ENCODE measurements at places on chromosomes 2 and 18.

GRCh38 chr2:170711774-170712652 is 3.1 kb upstream of the SP5 start:
- peak; percentile 33 for DNase-seq

DNA sequence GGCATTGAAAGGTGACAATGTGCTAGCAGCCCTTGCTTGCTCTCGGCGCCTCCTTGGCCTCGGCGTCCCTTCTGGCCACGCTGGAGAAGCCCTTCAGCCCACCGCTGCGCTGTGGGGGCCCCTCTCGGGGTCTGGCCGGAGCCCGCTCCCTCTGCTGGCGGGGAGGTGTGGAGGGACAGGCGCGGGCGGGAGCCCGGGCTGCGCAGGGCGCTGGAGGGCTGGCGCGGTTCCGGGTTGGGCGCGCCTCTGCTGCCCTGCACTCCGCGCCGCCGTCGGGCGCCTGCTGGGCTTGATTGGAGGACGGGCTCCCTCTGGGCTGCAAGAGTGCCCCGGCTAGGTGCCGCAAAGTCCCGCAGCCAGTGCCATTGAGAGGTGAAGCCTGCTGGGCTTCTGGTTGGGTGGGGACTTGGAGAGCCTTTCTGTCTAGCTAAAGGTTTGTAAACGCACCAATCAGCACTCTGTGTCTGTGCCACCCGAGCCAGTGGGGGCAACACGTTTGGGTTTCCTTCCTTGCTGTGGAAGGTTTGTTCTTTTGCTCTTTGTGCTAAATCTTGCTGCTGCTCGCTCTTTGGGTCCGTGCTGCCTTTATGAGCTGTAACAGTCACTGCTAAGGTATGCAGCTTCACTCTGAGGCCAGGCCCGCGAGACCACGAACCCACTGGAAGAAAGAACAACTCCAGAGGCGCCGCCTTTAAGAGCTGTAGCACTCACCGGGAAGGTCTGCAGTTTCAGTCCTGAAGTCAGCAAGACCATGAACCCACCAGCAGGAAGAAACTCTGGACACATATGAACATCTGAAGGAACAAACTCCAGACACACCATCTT is 14.8 kb upstream of the IMP4 start:
- DNase-seq, result no peak

DNA sequence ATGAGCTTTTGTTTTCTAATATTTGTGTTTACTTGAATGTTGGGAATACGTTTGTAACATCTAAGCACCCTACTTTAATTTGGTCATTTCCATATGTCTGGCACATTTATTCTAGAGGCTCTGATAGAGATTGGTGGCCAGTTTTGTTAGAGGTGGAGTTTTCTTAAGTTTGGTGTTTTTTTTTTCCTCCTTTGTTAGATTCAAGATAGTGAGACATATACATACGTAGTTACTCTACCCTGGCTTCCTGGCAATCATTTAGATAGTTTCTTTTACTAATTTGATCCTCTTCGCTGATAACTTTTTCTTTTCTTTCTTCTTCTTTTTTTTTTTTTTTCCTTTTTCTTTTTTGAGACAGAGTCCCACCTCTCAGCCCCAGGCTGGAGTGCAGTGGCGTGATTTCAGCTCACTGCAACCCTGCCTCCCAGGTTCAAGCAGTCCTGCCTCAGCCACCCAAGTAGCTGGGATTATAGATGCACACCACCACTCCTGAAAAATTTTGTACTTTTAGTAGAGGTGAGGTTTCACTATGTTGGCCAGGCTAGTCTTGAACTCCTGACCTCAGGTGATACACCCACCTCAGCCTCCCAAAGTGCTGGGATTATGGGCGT is 26.6 kb downstream of the SMCHD1 start:
- no peak for DNase-seq

- no peak for DNase-seq
Measured at GRCh38 chr18:80086281-80086680, 22.8 kb upstream of the ADNP2 start.

DNA sequence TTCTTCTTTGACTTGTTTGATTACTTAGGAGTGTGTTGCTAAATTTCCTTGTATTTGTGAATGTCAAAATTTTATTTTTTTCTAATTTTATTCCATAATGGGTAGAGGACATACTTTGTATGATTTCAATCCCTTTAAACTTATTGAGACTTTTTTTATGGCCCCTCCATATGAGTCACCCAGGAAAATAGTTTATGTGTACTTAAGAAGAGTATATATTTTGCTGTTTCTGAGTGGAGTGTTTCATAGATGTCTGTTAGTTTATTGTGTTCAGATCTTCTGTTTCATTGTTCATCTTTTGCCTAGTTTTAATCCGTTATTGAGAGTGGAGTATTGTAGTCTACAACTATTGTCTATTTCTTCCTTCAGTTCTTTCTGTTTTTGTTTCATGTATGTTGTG is 81.9 kb downstream of the EPB41L5 start:
- DNase-seq, result no peak

GRCh38 chr2:162327134-162327769 is 8.8 kb upstream of the IFIH1 start:
- no peak for DNase-seq

DNA sequence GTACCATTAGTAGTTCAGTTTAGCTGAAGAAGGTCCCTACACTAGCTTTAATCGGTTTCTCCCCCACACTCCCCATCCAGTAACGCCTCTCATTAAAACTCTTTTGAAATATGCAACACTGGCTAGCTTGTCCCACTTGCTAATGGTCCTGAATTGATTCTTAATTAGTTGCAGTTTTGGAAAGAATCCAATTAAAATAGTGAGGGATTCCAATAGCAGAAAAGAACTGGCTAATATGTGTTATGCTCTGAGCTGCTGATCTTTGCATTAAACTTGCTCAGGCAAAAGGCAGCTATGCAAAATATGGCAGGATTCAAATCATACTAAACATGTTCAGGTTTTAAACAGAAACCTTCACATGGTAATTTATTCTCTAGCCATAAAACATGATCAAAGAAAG is 252.5 kb upstream of the HNRNPA3 start:
- DNase-seq, result no peak

- DNase-seq, result no peak
Measured at GRCh38 chr2:216571909-216572513, 61.2 kb upstream of the IGFBP2 start.

GRCh38 chr2:19538411-19538963 is 180.1 kb upstream of the OSR1 start:
- DNase-seq, result no peak
